Fibroblast of lung (primary cell): ENCODE measurements at places on chromosomes 5 and 9. TPM values are rescaled to one million over a fixed set of nuclear protein-coding genes. Genes with fewer than 3 reads are reported as not detected.

DNA sequence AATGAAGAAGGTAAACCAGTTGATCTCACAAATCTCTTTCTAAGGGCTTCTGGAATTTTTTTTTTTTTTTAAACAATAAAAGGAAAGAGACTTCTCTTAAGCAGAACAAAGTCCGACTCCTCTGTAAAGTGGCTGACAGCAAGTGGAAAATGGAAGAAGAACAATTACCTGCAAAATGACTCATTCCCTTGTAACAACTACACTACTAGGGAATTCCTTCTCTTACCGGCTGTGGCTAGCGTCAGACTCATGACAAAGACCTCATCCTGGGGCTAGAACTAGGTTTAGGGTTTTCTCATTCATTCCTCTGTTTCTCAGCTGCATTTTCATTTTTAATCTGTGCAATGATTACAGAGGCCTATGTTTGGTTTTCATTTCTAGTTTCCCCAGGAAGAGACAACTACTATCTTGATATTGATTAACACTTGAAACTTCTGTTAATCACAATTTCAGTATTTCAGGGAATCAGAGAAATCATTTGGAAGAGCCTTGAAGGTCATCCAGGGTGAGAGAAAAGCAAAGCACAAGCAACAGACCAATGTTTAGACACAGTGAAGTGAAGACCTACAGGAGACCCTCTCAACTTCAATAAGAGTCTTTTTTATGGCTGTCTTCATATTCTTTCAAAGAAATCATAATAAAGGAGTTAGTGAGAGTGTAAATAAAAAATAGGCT, 437.9 kb downstream of the RAB3C start:
- H3K27me3 ChIP-seq, result no peaks in the 10 kb centered on the region
- no peak overlapping the region for H3K27ac ChIP-seq
- no peak overlapping the region for H3K4me3 ChIP-seq
- no peaks in the 10 kb centered on the region for H3K36me3 ChIP-seq

The QRFP gene
- not detected in 2 replicates for total RNA-seq

DNA sequence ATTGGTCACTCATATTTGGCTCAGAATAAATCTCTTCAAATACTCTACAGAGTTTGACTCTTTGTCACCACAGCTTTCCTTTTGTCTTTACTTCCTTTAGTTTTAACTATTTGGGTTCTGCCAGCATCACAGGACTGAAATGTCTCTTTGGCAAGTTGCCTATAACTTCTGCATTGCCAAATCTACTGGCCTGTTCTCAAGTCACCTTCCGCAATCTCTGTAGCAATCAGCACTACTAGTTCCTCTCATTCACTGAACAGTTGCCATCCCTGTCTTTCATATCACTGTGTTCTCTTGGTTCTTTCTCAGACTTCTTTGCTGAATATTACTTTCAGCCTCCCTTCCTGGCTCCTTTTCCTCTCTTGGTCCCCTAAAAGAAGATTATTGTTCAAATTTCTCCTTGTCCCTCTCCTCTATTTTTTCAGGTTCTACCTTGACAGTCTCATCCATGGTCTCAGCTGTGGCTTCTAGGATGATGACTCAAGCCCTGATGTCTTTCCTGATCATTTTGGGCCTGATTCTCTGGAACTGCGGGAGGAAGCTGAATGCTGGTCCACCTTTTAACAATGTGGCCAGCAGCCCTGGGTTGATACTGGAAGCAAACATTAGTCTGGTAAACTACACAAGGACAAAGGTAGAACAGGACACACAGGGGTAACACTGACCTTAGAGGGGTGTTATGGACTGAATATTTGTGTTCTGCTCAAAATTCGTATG, 44.0 kb upstream of the LIFR start:
- peaks cover 21% of the 10 kb centered on the region for H3K4me1 ChIP-seq
- H3K27ac ChIP-seq, result no peak overlapping the region
- H3K36me3 ChIP-seq, result no peaks in the 10 kb centered on the region

- H3K4me3 ChIP-seq, result no peak overlapping the region
- H3K4me1 ChIP-seq, result peaks cover 9% of the 10 kb centered on the region
- H3K27ac ChIP-seq, result no peak overlapping the region
- H3K27me3 ChIP-seq, result no peaks in the 10 kb centered on the region
These were observed 116.7 kb upstream of the ZNF366 start for GRCh38 chr5:72623936-72624335.

DNA sequence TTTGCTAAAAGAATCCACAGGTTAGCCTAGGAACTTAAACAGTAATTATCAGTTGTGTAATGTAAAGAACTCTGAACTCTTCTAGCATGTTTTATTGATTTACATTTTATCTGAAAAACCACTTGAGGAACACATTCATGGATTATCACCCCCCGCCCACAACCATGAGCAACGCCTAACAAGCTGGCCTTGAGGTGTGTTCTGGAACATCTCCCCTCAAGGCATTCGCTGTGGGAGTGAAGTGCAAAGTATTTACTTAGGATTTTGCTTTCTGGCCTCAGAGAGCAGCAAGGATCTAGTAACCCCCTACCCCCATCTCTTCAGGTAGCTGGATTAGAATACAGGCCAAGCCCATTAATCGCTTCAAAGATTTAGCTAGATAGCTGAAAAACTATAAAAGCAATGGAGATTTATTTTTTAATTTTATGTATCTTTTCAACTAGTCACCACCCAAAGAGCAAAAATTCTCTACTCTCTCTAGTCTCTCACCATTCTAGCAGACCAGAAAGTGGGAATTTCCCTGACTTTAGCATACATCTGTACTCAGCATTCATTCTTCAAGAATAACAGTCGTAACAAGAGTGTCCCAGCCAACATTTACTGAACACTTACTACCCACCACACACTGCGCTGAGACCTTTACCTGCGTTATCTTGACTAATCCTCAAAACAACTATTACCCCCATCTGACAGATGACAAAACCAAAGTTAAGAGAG, 37.2 kb downstream of the DDX31 start:
- peaks cover 5% of the 10 kb centered on the region for H3K36me3 ChIP-seq
- H3K27ac ChIP-seq, result no peak overlapping the region
- no peak overlapping the region for H3K4me3 ChIP-seq
- H3K27me3 ChIP-seq, result no peaks in the 10 kb centered on the region
- no peaks in the 10 kb centered on the region for H3K4me1 ChIP-seq
- DNase-seq, result no peak
